AG09309 (cell line): ENCODE measurements at places on chromosomes 6 and 20.

GRCh38 chr6:5463690-5464089, 202.4 kb downstream of the FARS2 start:
- DNase-seq = no peak

- DNase-seq = peak; percentile 89
Measured at GRCh38 chr20:48295445-48295903, 510.2 kb upstream of the SULF2 start.

DNA sequence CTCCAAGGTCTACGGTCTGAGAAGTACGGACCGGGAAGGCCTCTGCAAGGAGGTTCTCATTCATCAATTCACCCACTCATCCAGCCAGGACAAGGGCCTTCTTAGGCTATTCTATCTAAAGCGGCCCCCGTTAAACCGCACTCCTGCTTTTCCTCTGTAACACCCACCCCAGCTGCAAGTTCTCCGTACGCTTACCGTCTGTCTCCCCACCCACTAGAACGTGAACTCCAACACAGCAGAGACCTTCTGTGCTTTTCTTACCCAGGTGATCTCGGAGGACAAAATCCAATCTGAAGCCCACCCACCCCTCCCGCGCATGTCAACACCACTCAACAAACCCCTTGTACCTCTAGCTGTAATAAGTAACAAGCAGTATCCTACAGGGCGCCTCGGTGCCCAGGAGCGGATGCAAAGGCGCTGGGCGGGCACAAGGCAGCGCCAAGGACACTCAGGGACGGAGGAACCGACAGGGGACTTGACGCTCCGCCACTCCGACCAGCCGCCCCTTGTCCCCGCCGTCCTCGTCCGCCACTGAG, 351 bp downstream of the AURKA start:
- no peak for DNase-seq

DNA sequence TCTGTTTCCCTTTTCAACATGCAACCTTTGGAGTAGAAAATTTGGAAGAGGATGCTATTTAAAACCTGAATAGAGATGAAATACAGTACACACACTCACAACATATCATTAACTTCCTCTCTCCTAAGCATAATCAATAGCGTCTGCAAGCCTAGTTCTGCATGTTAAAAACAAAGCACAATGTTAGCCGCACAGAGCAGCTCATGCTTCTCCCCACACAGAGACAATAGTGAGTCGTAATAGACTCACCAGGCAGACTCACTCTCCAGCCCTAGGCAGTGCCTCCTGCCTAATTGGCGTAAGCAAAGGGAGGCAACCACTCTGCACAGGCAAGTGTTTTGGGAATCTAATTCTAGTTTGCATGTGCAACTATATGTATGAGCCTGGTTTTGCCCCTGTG, 45.8 kb upstream of the ARID1B start:
- DNase-seq = peak; percentile 14

DNA sequence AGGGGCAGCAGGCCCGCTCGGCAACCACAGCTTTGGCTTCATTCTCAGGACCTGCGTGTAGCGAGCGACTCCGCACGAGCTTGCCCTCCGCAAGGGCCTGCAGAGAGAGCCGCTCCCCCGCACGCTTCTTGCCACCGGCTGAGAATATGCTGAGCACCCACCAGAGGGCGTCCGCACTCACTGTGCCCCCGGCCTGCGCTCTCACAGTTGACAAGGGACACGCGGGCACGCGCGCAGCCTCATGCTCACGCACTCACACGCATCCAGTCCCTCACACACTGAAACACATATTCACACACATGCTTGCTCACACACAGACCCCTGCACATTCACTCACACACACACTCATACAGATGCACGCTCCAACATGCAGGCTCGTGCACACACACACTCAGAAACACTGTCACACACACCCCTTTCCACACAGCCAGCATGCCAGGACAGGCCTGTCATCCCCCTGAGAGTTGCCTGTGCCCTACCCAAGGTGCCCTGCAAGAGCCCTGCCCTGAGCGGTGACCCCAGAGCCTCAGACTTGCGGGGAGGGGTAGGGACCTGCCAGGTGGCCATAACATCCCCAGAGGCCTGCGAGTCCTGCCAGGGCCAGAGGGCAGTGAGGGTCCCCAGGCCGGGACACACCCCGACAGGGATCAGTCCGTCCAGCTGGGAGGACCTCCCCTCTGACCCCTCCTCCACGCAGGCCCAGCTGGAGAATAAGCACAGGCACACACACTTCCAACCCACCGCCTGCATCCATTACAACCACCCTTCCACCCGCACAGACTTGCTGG, 174.1 kb downstream of the BMP7 start:
- DNase-seq = no peak

GRCh38 chr20:37081717-37082289, 14.0 kb downstream of the RBL1 start:
- DNase-seq = no peak

GRCh38 chr20:4876301-4876700, 125.0 kb downstream of the SLC23A2 start:
- DNase-seq = no peak

GRCh38 chr20:30419466-30419865, 838.0 kb upstream of the DEFB115 start:
- no peak for DNase-seq

GRCh38 chr6:109351231-109352130, 30.8 kb downstream of the CD164 start:
- DNase-seq = no peak

- no peak for DNase-seq
Measured at GRCh38 chr20:44785768-44786167, 24.6 kb downstream of the RIMS4 start.

GRCh38 chr6:118992186-118992795, 57.3 kb upstream of the MCM9 start:
- no peak for DNase-seq

GRCh38 chr6:129842881-129843409, 18.2 kb downstream of the TMEM244 start:
- DNase-seq = no peak

- peak; percentile 31 for DNase-seq
Measured at GRCh38 chr6:115643762-115644161, 416.9 kb downstream of the FRK start.

DNA sequence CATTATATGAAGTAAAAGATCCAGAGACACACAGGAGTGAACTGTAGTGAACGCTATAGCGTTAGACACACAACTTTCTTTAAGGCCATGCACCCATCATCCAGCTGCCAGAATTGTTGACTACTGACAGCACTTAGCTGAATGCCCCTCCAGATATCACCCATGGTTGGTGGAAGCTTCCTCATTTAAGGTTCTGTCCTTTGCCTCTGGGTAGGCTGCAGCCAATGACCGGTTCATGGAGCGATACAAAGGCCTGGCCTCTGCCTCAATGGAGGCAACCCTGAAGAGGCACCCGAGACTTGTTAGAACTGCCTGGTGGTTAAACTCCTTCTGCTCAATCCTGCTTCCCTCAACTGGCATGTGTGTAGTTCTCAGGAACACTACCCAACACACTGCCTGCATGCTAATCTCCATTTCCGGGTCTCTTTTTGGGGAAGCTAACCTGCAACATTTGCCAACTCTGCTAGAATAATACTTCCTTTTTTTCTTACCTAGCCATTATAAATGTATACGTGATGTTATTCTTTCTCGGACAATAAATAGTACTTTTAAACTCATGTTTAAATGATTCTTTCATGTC, 49.8 kb upstream of the THEMIS start:
- DNase-seq = no peak

GRCh38 chr20:37316116-37316774, 26.8 kb downstream of the MANBAL start:
- no peak for DNase-seq

GRCh38 chr6:15338476-15338875, 92.6 kb downstream of the JARID2 start:
- no peak for DNase-seq

- no peak for DNase-seq
Measured at GRCh38 chr20:45229264-45230056, 8.3 kb downstream of the SEMG2 start.

DNA sequence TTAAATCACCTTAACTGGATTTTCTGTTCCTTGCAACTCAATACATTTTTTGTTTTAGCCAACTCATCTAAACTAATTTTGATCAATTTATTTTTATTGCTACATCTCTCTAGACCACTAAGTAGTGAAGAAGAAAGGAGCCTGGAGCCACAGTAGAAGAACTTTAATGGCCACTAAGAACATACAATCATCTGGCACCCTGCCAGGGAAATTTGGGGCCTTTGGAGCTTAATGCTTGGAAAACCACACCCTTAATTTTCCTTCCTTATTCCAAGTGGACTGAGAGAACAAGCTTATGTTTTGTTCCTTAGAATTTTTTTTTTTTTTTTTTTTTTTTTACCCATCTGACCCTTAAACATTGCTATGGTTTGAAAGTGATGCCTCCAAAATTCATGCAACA, 12.0 kb upstream of the GMDS start:
- no peak for DNase-seq

- peak; percentile 94 for DNase-seq
Measured at GRCh38 chr6:148271711-148272439, 70.8 kb upstream of the SASH1 start.

GRCh38 chr20:2385496-2385895, 4.8 kb downstream of the TGM6 start:
- no peak for DNase-seq

- DNase-seq = peak; percentile 64
Measured at GRCh38 chr6:158475344-158476302, 84.3 kb upstream of the TMEM181 start.

GRCh38 chr6:15960740-15961634, 167.9 kb upstream of the MYLIP start:
- no peak for DNase-seq

DNA sequence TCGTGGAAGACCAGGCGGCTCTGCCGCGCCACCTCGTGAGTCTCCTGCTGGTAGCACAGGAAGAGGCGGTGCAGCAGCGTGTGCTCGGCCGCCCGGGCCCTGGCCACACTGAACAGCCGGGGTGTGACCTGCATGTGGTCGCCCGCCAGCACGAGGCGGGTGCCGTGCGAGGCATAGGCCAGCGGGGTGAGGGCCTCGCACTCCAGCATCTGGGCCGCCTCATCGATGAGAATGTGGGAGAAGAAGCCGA, 7.0 kb downstream of the HELZ2 start:
- DNase-seq = no peak

DNA sequence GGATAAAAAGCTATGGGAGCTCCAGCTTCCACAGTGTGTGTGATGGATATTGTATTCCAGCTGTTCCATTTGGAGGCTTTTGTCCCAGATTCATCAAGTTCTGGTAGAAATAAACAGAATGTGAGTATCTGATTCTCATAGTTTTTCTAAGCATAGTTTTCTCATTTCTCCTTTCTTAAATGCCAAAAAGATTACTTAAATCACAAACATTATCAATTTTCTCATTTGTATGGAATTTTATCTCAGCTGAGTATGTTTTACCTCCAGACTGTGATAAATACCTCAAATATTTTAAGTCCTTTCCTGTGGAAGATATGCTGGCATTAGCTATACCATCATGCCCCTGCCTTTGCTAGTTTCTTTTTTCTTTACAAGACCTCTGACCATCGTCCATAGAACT, 767.3 kb downstream of the TFAP2A start:
- DNase-seq = no peak

GRCh38 chr20:53788253-53789022, 194.8 kb upstream of the ZNF217 start:
- DNase-seq = no peak

DNA sequence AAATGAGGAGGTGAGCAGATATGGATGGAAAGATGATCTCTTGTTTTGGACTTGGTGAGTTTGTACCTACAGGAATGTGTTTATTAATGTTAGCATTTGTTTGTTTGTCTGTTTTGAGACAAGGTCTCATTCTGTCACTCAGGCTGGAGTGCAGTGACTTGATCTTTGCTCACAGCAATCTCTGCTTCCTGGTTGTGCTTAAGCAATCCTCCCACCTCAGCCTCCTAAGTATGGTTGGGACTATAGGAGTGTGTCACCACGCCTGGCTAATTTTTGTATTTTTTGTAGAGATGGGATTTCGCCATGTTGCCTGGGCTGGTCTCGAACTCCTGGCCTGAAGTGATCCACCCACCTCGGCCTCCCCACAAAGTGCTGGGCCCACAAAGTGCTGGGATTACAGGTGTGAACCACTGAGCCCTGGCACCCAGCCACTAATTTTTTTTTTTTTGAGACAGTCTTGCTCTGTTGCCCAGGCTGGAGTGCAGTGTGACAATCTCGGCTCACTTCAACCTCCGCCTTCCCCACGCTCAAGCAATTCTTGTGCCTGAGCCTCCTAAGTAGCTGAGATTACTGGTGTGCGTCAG, 7.1 kb downstream of the CASP8AP2 start:
- DNase-seq = no peak

DNA sequence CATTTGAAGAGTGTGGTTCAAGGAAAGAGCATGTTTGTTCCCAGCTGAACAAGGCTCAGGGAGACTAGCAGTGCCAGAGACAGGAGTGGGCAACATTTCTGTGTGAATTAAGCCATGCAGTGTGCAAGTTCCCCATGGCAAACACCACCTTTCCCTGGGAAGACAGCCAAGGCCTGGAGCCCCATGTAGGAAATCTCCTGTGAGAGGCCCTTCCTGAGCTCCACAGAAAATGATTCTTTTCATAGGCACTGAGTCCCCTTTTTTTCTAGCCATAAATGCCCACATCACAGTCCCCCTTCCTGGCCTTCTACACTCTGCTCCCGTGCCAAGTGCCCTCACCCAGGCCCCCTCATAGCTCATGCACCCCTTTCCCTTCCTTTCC, 11.8 kb upstream of the TRAM2 start:
- DNase-seq = no peak

- DNase-seq = peak; percentile 58
Measured at GRCh38 chr6:27894839-27895762, 17.1 kb downstream of the OR2B2 start.

- no peak for DNase-seq
Measured at GRCh38 chr20:17885544-17885943, 83.0 kb downstream of the SNX5 start.

GRCh38 chr6:27406085-27406484, 17.5 kb downstream of the ZNF391 start:
- DNase-seq = no peak

GRCh38 chr6:2911171-2911570, 8.1 kb upstream of the SERPINB9 start:
- no peak for DNase-seq

DNA sequence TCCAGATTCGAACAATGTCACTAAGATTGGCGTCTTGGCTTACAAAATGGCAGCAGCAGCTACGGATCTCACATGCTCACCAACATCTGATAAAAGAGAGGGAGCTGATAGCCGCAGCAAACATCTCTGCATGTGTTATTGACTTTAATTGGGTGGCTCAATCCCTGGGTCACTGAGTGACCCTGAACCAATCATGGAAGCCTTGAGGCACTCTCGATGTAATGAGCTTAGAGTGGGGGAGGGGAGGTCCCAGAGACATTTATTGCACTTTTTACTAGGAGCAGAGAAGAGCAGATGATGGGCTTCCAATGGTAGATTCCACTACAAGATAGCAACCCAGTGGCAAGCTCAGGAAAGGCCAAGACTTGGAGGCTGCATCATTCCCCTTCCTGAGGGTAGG, 238.7 kb downstream of the BMP7 start:
- no peak for DNase-seq

- no peak for DNase-seq
Measured at GRCh38 chr6:43966374-43966658, 160.9 kb downstream of the MRPL14 start.

- no peak for DNase-seq
Measured at GRCh38 chr6:14026831-14027539, 90.6 kb upstream of the CD83 start.

- DNase-seq = peak; percentile 35
Measured at GRCh38 chr6:160041608-160042007, 72.7 kb downstream of the IGF2R start.

GRCh38 chr6:85828973-85829372, 186.3 kb upstream of the SYNCRIP start:
- no peak for DNase-seq

- no peak for DNase-seq
Measured at GRCh38 chr6:110946498-110946897, 12.0 kb upstream of the GTF3C6 start.
